ENCODE measurements at places on chromosomes 4 and X.

- no peak for DNase-seq
These were observed 511.6 kb downstream of the PACRGL start for GRCh38 chr4:21211846-21212245.

GRCh38 chr4:83138946-83139345 is 24.4 kb upstream of the PLAC8 start:
- no peak for DNase-seq

GRCh38 chrX:13005661-13006473 is 31.0 kb downstream of the TMSB4X start:
- no peak for DNase-seq

- DNase-seq: no peak
These were observed 40.6 kb upstream of the ADGRA3 start for GRCh38 chr4:22556495-22556894.

- peak; percentile 45 for DNase-seq
These were observed 15.0 kb upstream of the MSMO1 start for GRCh38 chr4:165312506-165312905.

- DNase-seq: peak; percentile 78
These were observed 5.5 kb upstream of the DCTD start for GRCh38 chr4:182922501-182923284.

- DNase-seq: peak; percentile 1
These were observed at the start of gene IGSF1 for GRCh38 chrX:131288738-131289511. Gene IGSF1 (minus strand): TSS chrX:131289306. CDS start chrX:131286674, 2,632 bp downstream.

GRCh38 chr4:125116431-125116830 is 198.3 kb upstream of the FAT4 start:
- DNase-seq: no peak

- DNase-seq: no peak
These were observed 35.3 kb upstream of the SCRG1 start for GRCh38 chr4:173434231-173434630.

- no peak for DNase-seq
These were observed 10.4 kb downstream of the CLCN5 start for GRCh38 chrX:49932791-49933190.
